ENCODE measurements at places on chromosomes 16 and 17. TPM values are rescaled to one million over a fixed set of nuclear protein-coding genes. Genes with fewer than 3 reads are reported as not detected.

The GRAP gene
- total RNA-seq = 1.3 TPM

The EXOC3L1 gene
- 0.95 TPM for total RNA-seq

The ATF7IP2 gene
- total RNA-seq = 1.2 TPM

The MEFV gene
- total RNA-seq = 1.2 TPM

The SLC16A13 gene
- total RNA-seq = 0.49 TPM

The BRIP1 gene
- 0.09 TPM for total RNA-seq

The FBXL20 gene
- total RNA-seq = 11.0 TPM

The CHST5 gene
- not detected for total RNA-seq

The EPX gene
- not detected for total RNA-seq

The VASN gene
- 3.4 TPM for total RNA-seq

The EME1 gene
- not detected for total RNA-seq

The ICAM2 gene
- 39.7 TPM for total RNA-seq

The CLEC10A gene
- 2.8 TPM for total RNA-seq

The CD300A gene
- 2.5 TPM for total RNA-seq

The NPIPB13 gene
- total RNA-seq = 10.4 TPM

All from gastrocnemius medialis (tissue), 4 donors.